Astrocyte (in vitro differentiated cells and primary cell): ENCODE measurements at places on chromosomes 3 and 15. TPM values are rescaled to one million over a fixed set of nuclear protein-coding genes. Genes with fewer than 3 reads are reported as not detected.

DNA sequence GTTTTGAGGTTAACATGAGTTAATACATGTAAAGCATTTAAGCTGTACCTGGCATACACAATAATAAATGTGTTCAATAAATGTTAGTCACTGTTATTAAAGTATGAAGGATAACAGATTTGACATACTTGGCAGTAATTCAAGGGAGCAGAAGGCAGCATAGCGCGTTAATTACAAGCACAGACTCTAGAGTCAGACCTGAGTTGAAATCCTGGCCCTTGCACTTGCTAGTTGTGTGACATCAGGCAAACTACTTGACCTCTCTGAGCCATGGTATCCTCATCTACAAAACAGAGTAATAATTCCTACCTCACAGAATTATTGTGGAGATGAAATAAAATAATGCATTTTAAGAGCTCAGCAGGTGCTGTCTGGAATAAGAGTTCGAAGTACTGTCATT is 5.4 kb downstream of the IFT122 start:
- DNase-seq = no peak

- DNase-seq = no peak
Observed at GRCh38 chr3:172294223-172294806, 153.9 kb downstream of the GHSR start.

CHCHD6 gene
- 21.1 TPM in 2 replicates for total RNA-seq

DNA sequence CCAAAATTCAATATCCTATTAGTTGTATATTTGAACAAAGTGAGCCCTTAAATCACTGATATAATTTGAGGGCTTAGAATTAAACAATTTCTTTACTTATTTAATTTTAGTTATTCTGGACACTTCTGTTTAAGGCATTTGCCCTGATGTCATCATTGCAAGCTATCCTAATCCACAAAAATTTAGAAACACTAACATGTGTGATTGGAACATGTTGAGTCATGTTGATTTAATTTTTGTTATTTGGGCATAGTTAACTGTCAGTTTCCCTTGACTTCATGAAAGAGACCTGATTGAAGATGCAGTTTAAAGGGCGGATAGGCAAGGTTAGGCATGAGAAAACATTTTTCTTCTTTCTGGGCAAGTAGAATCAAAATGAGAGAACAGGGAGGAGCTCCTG is 682.6 kb downstream of the ROBO1 start:
- peak; percentile 39 for DNase-seq

DNA sequence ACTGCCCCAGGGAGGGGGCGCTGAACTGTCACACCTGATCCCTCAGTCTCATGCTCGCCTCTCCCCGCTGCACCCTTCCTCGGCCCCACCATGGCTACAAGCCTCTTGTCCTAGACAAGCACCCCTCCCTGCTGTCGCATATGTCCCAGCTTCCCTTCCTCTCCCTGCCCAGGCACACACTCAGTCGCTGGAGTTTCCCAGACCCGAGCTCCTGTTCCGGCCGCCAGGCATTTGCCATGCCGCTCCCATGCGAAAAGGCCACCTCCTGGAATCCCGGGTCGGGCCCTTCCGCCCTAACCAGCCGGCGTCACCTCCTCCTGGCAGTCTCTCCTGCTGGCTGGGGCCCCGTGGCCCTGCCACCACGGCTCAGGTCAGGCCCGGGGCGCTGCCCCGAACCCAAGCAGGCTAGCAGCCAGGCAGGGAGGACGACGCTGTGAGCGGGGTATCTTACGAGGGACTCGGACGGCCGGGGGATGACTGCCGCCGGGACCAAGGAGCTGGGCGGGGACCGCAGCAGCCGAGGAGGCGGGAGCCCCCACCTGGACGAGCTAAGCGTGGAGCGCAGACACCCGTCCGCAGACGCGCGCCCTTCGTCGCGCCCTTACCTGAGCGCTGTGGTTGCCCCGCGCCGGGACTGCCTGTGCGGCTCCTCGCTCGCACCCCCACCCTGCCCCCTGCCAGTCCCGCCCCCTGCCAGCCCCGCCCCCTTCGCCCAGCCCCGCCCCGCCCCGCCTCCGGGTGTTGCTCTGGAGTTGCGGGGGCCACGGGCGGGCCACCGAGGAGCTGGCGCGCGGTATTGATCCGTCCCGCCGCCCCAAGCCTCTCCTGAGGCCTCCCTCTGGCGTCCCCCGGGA is at the start of gene ALS2CL:
ALS2CL (minus strand) TSS at position 642 of the 854 bp plus-strand sequence. CDS start 4,239 bp downstream, outside the sequence.
- no peak for DNase-seq

DNA sequence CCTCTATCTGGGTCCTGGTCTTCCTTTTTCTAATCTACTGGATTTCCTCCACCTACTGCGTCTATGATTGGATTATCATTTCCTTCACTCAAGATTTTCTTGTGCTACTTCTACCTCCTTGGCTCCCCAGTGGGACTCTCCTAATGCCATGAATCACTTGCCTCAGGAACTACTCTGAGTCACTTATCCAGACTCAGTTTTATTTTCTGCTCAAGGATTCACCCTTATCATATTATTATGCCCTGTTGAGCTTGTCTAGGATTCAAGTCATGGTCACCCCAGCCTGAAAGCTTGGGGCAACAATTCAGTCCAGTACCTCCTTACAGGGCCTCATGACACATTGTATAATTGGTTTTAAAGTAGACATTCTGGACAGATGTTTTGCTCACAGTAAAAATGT is 968.1 kb downstream of the ROBO1 start:
- no peak for DNase-seq

- no peak for DNase-seq
Observed at GRCh38 chr3:100075851-100076730, 38.2 kb downstream of the FILIP1L start.

CPNE4 gene
- total RNA-seq = 0.68 and 1.9 TPM in 2 replicates

MEIS2 gene
- total RNA-seq = 30.9 and 35.6 TPM in 2 replicates

IL17RB gene
- 0.16 TPM in 1 of 2 replicates, not detected in the other for total RNA-seq

- peak; percentile 96 for DNase-seq
Observed at GRCh38 chr3:13544293-13544831, 4.6 kb upstream of the FBLN2 start.

- peak; percentile 98 for DNase-seq
Observed at GRCh38 chr15:38536201-38536676, 28.4 kb downstream of the RASGRP1 start.

MRAS gene
- total RNA-seq = 55.4 and 81.8 TPM in 2 replicates

CLEC3B gene
- total RNA-seq = 0.32 TPM in 1 of 2 replicates, not detected in the other

SNTN gene
- not detected in 2 replicates for total RNA-seq

GRCh38 chr3:157115069-157116006 is 44.6 kb downstream of the CCNL1 start:
- DNase-seq = peak; percentile 81

CHRFAM7A gene
- total RNA-seq = 0.64 and 1.8 TPM in 2 replicates

PP2D1 gene
- not detected in 2 replicates for total RNA-seq

GRCh38 chr3:3531476-3531875 is 267.8 kb upstream of the LRRN1 start:
- no peak for DNase-seq

TGM4 gene
- 0.18 TPM in 1 of 2 replicates, not detected in the other for total RNA-seq

DNA sequence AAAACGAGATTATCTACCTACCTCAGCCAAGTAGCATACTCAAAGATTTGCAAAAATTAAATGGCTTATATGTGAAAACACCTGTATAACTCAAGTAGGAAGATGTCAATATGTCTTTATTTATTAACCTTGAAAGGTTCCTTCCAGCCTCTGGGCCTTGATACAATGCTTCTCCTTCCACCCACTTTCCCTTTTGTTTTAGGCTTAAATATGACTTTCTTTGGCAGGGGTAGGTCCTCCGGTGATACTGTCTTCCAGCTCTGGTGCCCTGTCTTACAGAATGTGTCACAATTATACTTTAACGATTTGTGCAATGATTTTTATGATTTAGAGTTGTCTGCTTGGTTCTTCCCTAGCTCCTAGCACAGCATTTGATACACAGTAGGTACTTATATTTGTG is 4.1 kb downstream of the LINS1 start:
- no peak for DNase-seq

DNA sequence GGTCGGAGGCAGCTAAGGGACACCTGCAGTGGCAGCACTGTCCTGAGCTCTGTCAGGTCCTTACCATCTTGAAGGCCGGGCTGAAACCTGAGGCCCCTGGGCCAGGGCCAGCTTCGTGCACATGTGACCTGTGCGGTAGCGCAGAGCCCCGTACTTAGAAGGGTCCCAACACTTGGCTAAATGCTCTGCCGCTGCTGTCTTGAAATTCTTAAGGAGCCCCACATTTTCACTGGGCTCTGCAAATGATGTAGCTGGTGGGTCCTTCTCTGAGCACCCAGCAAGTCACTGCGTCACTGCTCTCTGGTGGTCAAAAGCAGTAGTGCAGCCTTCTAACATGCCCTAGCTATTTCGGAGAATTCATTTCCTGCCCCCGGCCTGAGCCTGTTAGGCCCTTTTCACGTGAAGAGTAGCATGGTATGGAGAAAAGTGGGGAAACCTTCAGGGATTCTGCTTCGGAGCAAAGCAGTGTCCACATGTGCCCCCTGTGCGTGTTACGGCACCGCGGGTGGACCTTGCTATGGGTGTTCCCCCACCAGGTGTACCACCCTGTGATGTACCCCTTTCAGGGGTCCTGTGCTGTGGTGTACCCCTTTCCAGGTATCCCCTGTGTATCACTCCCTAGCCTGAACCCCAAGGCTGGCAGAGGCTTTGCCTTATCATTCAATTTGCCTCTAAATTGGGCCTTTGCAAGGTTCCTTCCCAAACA is 79.7 kb downstream of the TMEM266 start:
- DNase-seq = peak; percentile 18

DNA sequence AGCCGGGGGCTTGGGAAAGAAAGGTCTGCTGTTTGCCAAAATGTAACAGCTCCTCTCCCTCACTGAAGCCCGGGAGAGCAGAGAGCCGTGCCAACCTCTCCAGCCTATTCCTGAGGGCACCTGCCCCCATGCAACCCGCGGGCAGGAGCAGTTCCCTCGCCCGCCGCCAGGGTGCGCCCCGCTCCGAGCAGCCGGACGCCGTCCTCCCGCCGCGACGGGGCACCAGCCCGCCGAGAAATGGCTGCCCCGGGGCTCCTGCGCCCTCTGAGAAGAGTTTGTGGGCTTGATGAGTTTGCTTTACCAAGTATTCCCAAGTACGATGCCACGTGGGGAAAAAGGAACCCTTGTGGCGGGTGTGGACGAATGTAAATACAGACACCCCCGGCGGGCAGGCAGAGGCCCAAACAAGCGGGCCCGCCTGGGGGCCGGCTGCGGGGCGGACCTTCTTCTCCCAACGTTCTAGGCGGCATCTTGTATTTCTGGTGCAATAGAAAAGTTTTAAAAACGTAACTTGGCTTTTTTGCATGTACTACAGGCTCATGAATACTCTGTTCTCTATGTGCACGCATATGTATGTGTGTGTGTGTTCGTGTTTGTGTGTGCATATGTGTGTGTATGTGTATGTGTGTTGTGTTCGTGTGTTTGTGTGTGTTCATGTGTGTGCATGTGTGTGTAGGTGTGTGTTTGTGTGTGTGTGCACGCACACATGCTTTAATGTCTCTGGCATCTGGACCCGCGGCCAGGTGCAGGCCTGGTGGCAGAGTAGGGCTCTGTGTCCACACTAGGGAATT is 162.9 kb downstream of the CHSY1 start:
- no peak for DNase-seq

- no peak for DNase-seq
Observed at GRCh38 chr3:184584464-184584891, 22.9 kb downstream of the EPHB3 start.

- no peak for DNase-seq
Observed at GRCh38 chr15:77717333-77717990, 84.8 kb upstream of the LINGO1 start.

GABRG3 gene
- 0.54 and 0.77 TPM in 2 replicates for total RNA-seq

THPO gene
- total RNA-seq = 0.25 and 0.46 TPM in 2 replicates

TEX55 gene
- total RNA-seq = not detected in 2 replicates

KIF15 gene
- 0.82 and 1.5 TPM in 2 replicates for total RNA-seq

INKA1 gene
- 2.7 and 3.9 TPM in 2 replicates for total RNA-seq

ZSCAN29 gene
- 25.5 and 27.8 TPM in 2 replicates for total RNA-seq

DNA sequence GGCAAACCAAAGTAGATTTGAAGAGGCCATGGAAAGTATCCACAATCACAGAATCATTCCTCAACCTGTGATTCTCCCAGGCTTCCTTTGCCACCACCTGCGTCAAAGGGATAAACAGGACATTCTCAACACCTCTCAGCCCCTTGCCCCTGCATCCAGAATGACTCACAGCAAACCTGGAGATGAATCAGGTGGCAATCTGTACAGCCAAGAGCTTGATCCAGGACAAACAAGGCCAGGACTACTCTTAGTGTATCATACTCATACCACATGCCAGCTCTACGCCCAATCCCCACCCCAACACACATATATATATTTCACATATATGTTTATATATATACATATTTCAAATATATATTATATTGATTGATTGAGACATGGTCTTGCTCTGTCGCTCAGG is 23.6 kb upstream of the C3orf62 start:
- DNase-seq = no peak

NSMCE3 gene
- 8.2 and 8.3 TPM in 2 replicates for total RNA-seq

- DNase-seq = peak; percentile 89
Observed at GRCh38 chr15:32956006-32956405, 238.2 kb downstream of the GREM1 start.

SPINT1 gene
- 30.1 and 40.3 TPM in 2 replicates for total RNA-seq

SLC22A13 gene
- total RNA-seq = 0.72 and 1.8 TPM in 2 replicates
